NCI-H1092 treated with DMSO at 0.1 percent for 48 hours (cell line): ENCODE measurements at places on chromosomes 2 and 18.
A peak's percentile ranks its signal among the peaks of the same experiment; 100 is the strongest.

GRCh38 chr2:2837746-2838547 is 506.9 kb upstream of the MYT1L start:
- DNase-seq, result no peak

- DNase-seq, result no peak
Measured at GRCh38 chr2:200338692-200339091, 32.2 kb downstream of the SPATS2L start.

- no peak for DNase-seq
Measured at GRCh38 chr18:59565957-59566356, 131.3 kb downstream of the CCBE1 start.

GRCh38 chr18:23422751-23423418 is 30.2 kb upstream of the RIOK3 start:
- DNase-seq, result no peak

DNA sequence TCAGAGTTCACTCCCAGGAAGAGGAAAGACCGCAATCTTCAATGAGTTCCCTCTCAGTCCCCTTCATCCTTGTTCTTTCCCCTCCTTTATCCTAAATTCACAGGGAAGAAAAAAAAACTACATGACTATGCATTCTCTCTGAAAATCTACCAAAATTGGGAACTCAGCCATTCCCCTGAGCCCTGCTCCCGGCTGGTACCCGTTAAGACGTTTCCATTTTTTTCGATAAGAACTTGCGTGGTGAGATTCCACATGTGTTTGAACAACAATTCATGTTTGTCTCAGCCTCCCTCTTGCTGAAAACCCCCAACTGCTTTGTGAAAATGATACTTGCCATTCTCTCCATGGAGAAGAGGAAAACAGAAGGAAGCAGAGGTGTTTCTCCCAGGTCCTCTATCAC is 318.7 kb upstream of the ID2 start:
- DNase-seq, result no peak

DNA sequence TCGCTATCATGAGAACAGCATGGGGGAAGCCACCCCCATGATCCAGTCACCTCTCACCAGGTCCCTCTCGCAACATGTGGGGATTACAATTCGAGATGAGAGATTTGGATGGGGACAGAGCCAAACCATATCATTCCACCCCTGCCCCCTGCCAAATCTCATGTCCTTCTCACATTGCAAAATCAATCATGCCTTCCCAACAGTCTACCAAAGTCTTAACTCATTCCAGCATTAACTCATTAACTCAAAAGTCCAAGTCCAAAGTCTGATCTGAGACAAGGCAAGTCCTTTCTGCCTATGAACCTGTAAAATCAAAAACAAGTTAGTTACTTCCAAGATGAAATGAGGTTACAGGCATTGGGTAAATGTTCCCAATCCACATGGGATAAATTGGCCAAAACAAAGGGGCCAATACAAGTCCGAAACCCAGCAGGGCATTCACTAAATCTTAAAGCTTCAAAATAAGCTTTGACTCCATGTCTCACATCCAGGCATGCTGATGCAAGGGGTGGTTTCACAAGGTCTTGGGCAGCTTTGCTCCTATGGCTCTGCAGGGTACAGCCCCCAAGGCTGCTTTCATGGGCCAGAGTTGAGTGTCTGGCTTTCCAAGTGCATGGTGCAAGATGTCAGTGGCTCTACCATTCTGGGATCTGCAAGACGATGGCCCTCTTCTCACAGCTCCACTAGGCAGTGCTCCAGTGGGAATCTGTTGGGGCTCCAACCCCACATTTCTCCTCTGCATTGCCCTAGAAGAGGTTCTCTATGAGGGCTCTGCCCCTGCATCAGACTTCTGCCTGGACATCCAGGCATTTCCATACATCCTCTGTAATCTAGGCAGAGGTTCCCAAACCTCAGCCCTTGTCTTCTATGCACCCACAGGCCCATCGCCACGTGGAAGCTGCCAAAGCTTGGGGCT is 14.8 kb downstream of the TAF1B start:
- DNase-seq, result no peak

- DNase-seq, result no peak
Measured at GRCh38 chr2:41061356-41061755, 609.5 kb upstream of the SLC8A1 start.

DNA sequence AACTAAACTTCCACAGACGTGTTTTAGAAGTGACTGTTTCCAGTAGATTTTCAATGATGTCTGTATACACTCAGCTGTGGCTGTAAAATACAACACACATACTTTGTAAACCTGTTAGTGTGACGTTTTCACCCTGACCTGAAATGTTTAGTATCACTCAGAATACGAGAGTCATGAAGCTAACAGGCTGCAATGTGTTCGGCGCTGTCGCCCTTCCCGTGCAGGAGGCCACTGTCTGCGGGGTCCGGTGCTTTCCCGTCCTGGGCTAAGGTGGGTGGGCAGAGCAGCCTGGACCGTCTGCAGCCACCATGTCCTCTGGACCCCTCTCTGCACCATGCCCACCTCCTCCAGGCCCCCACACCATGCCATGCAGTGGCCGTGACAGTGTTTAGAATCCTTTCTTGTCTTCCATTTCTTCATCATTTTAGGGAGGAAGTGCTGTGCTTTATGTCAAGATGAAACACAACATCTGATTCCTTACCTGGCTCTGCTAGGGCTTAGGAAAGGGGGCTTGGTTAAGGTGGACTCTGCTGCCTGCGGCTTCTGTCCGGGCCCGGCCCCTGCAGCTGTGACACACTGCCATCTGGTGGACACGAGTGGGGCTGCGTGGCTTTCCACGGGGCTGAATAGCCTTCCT is 53.8 kb upstream of the RBM44 start:
- peak; percentile 17 for DNase-seq

- DNase-seq, result no peak
Measured at GRCh38 chr2:110842048-110842447, 109.7 kb downstream of the ACOXL start.

- DNase-seq, result peak; percentile 52
Measured at GRCh38 chr18:59672235-59672711, 24.9 kb downstream of the CCBE1 start.

GRCh38 chr18:48679236-48679635 is 140.4 kb downstream of the CTIF start:
- DNase-seq, result no peak

DNA sequence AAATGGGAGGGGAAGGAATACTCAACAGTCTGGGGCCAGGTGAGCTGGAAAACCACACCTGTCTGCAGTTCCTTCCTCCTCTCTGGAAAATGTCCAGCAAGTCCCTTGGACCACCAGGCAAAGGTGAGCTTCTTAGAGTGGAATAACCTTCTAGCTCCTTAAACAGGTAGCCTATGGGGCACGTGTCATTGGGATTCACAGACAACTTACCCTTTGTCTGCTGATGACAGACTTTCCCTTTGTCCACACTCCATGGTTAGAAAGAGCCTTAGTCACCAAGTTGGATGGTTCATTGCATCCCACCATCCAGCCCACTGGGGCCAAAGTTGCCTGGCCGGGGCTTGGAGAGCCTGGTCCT is 98.0 kb upstream of the ITGA6 start:
- no peak for DNase-seq

DNA sequence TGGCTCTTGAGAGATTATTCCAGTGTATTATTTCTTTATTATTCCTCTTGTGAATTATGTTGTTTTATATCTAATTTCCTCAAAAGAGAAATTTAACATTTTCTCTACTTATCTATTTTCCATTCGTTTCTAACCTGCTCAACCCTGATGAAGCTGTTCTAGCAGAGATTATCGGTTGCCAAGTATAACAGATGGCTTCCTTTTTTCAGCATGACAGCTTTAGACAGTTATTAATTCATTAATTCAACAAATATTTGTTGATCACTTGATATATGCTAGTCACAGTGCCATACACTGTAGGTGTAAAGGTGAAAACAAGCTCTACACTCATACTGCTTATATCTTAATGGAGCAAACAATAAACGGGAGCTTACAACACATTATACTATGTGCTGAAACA is 137.9 kb upstream of the UBE2E3 start:
- DNase-seq, result no peak

- no peak for DNase-seq
Measured at GRCh38 chr18:5914951-5915350, 19.6 kb upstream of the TMEM200C start.

- DNase-seq, result no peak
Measured at GRCh38 chr2:45391866-45392265, 219.2 kb downstream of the SRBD1 start.

- peak; percentile 26 for DNase-seq
Measured at GRCh38 chr2:105744909-105745853, at the start of gene NCK2. Gene NCK2 (plus strand): TSS chr2:105744912. CDS start chr2:105855064, 110,152 bp downstream.

DNA sequence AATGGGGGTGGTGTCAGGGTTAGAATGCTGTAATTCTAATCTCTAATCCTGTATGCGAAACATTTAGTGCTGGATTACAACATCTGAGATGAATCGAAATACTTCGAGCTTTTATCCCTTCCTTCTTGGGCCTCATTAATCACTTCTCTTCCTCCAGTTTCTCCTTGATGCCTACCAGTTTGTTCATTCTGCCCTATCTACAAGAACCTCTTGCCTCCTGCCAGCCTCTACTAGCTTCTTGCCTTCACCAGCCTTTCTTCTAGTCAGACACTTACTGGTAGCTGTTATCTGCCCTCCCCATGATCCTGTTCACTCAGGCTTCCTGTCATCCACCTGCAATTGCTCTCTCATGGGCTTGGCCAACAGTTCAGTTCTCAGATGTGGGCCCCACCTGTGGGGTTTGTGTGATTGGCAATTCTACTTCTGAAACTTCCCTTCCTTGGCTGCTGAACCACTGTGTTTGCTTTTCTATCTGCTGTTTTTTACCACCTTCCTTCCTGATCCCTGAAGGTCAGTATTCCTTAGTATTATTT is 15.4 kb upstream of the FARP2 start:
- DNase-seq, result no peak

- DNase-seq, result no peak
Measured at GRCh38 chr18:5145168-5145825, 51.8 kb downstream of the AKAIN1 start.

DNA sequence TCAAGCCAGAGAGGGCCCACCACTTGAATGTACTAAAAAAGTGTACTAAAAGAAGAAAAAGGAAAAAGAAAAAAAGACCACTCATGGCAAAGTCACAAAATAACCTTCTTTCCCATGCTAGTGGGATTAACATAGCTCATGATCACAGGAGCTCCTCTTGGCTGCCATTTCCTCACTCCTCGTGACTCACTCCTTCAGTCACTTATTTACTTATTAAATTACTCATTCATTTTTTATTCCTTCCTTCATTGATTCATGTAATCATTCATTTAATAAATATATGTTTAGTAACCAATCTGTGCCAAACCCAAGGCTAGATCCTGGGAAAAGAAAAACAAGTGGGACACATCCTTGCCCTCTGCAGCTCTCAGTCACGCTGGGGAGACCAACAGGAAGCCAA is 300.5 kb downstream of the INSIG2 start:
- no peak for DNase-seq

DNA sequence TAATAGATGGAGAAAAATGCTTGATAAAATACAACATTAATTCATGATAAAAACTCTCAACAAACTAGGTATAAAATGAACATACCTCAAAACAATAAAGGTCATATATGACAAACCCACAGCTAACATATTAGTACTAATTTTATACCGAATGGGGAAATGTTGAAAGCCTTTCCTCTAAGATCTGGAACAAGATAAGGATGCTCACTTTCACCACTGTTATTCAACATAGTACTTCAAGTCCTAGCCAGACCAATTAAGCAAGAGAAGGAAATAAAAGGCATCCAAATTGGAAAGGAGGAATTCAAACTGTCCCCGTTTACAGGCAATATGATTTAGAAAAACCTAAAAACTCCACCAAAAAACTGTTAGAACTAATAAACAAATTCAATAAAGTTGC is 61.5 kb upstream of the CTIF start:
- DNase-seq, result no peak

DNA sequence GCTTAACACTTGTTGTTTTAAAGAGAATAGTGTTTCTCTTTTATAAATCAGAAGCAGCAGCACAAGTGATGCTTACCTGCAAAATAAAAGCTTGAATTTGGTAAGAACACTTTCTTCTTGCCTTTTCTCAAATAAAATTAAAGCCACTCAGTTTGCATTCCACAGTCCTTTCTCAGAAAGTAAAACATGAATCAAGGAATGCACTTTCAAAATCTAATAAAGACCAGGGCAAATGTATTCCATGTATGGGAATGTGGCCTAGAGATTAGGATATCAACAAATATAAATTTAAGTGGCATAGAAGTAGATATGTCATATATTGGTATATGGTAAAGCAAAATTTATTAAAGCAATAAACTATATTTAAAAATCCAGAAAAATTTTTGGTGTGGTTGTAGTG is 352.8 kb downstream of the THSD7B start:
- DNase-seq, result no peak

GRCh38 chr2:191961556-191961955 is 114.7 kb upstream of the CAVIN2 start:
- DNase-seq, result no peak

GRCh38 chr2:15732341-15733077 is 140.8 kb downstream of the DDX1 start:
- DNase-seq, result no peak

GRCh38 chr2:65877331-65878010 is 445.1 kb upstream of the SPRED2 start:
- no peak for DNase-seq

DNA sequence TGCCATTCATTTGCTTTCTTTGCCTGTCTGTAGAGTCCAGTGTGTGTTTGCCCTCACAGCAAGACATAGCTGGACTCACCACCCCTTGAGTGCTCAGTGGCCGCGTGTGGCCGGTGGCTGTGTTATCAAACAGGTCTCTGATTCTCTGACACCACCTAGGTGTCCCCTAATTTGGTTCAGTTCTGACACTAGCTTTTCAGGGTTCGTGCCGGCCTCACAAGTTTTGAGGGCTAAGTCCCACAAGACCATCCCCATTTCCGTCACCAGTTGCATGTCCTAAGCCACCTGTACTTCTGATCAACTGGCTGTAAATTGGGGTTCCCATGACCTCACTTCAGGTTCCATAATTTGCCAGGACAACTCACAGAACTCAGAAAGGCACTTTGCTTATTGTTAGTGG is 23.5 kb downstream of the NCK2 start:
- no peak for DNase-seq

DNA sequence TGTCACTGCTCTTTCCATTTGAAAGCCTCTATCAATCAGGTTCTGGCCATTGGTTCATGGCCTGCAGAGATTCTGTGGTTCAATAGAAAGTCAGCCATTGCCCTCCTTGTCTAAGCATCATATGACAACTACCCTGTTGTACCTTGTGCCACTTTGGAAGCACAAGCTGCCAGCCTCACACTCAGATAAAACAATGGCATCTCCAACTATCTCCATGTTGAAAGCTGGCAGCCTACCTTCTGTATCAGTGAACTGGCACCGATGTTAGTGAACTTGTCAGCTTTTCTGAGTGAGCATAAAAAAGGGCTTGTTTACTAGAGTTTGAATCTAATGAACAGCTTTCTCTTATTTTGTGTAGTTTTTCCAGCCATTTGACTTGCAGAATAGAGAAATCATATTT is 203.3 kb upstream of the SESTD1 start:
- DNase-seq, result no peak

GRCh38 chr18:47120428-47120827 is 29.9 kb downstream of the HDHD2 start:
- DNase-seq, result no peak

- DNase-seq, result peak; percentile 38
Measured at GRCh38 chr18:44732599-44732998, 51.9 kb downstream of the SETBP1 start.

- DNase-seq, result no peak
Measured at GRCh38 chr2:33008716-33009115, 62.0 kb downstream of the LTBP1 start.

- DNase-seq, result peak; percentile 47
Measured at GRCh38 chr2:68031542-68032160, 31.2 kb downstream of the C1D start.
